Pancreas (tissue), 10 donors: ENCODE measurements at places on chromosomes 11 and 22. TPM values are rescaled to one million over a fixed set of nuclear protein-coding genes. Genes with fewer than 3 reads are reported as not detected.

The ANO5 gene
- 3.7 TPM for total RNA-seq

The FXYD2 gene
- 220 TPM for total RNA-seq

DNA sequence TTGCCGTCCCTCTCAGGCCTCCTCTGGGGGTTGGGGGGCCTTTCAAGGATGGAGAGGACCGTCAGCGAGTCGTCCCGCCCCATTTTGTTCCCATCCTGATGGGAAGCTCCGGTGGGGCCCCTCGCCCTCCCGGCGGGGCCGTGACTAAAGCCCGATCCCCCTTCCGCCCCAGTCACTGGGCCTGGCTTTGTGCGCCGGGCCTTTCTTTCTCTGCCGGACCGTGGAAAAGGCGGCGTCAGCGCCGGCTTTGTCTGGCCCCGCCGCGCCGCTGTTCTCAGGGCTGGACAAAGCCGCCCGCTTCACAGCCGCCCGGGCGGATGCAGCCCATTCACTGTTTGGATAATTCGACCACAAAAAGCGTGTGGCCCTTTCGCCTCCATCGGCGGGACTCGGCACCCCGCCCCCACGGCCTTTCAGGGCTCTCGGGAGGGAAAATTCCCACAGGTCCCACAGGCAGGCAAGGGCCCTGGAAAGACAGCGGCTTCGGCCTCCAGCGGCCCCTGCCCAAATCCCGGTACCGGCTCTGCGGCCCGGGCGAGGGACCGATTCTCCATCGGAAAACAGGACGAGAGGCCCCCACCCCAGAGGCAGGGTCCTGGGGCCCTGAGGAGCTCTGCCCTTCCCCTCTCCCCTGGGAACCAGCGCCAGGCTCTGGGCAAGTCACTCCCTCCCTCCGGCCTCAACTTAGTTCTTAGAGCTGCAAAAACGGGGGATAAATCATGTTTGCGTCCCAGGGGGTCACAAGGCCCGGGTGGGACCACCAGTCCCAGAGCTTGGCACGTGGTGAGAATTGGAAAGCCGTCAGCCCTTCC is 87.2 kb downstream of the WNT7B start:
- DNase-seq = peak; percentile 54

DNA sequence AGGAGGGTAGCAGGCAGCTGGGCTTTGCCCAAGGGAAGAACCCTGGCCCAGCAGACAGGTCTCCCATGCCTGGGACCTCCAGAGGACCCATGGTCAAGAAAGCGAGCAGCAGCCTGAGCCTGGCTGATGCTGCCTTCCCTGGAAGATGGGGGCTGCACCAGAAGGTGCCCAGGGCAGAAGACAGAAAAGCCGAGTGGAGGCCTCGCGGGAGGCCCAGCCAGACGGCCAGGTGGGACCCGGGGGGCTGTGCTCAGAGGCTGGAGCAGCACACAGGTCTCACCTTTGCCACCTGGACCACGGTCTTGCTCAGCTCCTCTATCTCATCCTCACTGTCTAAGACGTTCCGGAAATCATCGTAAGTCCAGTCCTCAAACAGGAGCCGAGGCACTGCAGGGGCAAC is 10.9 kb downstream of the CHID1 start:
- no peak for DNase-seq

DNA sequence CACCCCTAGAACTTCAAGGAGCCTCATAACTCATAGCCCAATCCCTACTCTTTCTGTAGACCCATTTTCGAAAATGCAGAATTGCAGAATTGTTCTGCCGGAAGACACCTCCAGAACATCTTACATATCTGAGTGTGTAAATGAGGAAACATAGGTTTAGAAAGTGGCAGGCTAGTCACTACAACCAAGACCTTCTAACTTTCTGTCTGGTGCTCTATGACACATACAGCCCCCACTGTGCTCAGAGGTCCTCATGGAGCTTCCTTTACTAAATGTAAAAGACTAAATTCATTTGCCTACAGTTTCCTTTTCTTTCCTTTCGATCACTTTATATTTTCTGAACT is 132.1 kb upstream of the DDI1 start:
- no peak for DNase-seq

DNA sequence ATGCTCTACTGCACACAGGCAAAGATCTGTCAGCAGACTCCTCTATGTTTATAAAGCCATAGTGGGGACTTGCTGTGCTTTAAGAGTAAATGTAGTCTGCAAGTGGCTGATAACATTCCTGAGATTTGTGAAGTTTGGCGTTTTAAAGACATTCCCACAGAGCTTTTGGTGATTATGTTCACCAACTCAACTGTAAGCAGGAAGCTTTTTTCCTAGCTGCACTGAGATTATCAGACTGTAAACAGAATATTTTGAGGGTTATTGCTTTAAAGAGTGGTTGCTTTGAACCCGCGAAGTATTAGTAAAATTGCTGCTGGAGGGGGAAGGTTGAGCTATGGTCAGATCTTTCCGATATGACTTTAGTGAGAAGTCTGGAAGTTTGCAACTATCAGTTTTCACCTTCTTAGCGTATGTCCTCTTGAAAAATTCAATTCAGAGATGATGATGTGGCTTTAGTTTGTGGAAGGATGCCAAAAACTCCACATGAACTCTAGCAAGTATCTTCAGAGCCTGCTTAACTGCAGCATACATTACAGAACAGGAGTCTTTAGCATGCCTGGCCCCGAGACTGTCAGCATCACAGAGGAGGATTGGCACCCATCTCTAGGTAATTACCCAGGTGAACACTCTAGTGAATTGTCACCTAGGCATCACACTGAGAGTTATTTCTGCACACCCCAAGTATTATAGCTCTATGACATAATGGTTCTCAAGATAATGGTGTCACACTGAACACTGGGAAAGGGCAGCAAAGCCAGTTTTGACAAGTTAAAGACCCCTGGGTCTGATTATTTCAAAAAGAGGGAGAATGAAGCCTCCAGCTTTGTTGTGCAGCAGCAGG is 89.9 kb downstream of the MTNR1B start:
- DNase-seq = no peak

DNA sequence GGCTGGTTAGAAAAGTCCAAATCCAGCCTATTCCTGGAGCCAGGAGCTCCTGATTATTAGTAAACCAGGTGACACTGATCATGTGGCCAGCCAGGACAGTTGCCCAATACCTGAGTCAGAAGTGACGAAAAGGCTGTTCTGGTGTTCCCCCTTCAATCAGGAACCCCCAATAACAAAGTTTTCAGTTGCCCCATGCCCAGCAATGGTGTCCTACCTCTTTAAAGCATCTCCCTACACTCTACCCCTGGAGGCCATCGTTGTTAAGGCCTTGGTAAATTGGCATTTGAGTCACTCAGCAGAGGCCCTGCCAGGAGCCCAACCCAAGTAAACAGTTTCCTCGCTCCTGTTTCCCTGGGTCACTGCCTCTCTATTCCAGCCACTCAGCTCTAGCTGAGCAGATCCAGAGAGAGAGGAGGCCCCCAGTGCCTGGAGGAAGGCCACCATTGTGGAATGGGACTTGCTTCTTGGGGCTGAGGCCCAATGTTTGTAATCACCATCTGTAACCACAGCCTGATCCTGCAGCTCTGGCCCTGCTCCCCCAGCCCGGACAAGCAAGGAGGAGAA is 25.0 kb downstream of the ARHGAP1 start:
- DNase-seq = peak; percentile 72
